GM18507 (cell line): ENCODE measurements at places on chromosomes 5 and 9.

DNA sequence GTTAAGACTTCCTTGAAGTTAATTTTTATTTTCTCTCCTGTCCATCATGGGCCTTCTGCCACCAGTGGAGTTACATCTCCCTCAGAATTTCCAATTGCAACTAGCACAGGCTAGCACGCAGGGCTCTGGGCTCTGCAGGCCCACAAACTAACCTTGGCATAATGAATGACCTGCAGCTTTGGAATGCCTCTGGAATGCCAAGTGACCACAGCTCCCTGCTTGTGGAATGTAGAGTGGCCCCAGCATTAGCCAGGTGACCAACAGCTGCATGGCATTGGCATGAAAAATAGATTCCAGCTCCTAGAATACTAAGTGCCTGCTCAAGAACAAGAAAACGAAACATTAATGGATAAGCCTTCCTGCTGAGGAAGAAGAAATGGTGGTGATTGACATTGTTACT, 726.1 kb downstream of the BRINP1 start:
- DNase-seq, result no peak

DNA sequence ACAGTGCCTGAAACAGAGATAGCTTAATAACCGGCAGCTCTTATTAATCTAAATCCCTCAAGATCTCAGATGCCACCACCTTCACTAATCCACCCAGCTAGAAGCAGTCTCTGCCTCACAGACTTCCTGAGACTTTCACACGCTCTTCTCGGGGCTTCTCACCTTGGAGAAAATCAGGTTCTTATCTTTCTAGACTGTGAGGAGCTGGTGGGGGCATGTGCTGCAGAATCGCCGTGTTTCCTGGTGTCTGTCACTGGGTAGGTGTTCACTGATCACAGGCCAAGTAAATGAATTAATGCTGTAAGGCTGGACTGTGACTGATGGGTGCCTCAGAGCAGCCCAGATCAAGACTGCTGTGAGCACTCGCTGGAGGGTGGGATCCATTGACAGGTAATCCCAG, 101.7 kb downstream of the PSD2 start:
- no peak for DNase-seq

DNA sequence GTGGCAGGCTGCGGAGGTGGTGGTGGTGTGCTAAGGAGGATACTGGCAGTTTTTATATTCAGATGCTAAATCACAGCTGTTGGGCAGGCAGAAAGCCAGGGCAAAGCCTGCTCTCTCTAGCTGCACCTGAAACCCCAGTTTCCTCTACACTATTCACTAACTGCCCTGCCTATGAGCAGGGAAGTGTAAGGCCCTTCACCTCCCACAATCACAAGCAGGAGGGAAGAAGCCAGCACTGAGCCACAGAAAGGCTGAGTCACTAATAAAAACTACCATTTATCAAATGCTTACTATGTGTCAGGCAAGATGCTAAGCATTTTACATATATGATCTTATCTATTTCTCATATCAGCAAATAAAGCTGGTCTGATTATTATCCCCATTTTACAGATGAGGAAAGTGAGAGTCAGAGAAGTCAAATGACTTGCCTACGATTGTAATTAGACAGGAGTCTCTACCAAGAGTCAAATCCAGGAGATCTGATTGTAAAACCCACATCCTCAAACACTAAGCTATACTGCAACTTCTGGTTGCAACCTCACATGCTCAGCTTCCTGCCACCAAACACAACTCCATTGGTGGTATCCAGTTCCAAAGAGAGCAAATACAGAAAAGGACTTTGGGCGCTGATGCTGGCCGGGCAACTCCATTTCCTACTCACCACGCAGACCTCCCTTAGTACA, 17.7 kb upstream of the IL6ST start:
- DNase-seq, result no peak

GRCh38 chr5:68444833-68445232, 229.3 kb downstream of the PIK3R1 start:
- DNase-seq, result no peak

DNA sequence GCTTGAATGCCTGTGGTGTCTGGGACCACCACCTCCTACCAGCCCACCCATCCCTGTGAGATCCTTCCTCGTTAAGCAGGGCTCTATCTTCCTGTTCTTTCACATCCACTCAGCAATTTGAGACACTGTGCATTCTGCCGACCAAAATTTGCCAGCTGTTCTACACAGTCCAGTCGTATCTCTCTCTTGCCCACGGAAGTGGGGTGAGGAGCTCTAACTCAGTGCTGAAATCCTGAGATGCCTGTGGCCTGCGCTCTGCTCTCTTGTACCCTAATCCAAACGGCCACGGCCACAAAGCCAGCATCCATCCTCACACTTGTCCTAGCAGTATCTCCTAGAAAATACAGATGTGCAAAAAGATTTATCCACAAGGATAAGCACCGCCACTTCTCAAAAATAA, 97.9 kb downstream of the MVB12B start:
- no peak for DNase-seq

GRCh38 chr9:92592537-92592936, 56.7 kb upstream of the ECM2 start:
- DNase-seq, result no peak

DNA sequence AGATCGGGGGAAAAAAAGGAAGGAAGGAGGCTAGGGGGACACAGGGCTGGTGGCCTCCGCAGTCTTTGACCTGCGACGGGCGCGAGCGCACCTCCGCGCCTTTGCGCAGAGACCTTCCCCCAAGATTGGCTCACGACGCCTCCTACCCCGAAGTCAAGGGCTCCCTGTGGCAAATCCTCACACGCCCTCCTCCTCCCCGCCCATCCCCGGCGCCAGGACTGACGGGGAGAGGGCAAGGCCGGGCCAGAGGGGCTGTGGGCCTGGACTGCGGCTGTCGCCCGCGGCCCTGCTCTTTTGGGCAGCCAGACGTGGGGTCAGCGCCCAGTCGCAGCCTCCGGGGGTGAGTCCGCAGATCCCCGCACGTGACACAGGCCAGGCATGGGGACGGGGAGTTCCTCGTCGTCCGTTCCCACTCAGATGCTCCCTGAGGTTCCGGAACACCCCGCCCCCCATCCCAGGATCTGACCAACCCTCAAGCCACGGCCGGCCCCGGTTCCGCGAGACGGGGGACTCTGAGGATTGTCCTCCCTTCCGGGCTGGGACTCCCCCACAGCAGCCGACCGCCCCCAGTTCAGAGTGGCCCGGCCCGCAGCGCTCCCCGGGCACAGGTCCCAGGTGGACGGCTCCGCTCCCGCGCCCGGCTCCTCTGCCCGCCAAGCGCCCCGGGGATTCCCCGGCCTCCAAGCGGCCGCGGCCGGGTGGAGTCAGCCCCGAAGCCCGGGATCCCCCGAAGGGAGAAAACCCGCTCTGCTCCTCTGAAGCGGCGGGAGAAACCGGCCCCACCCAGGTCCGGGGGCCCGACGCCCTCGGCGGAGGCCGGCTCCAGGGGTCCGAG, 543 bp upstream of the ANKRD33B start:
- DNase-seq, result no peak

DNA sequence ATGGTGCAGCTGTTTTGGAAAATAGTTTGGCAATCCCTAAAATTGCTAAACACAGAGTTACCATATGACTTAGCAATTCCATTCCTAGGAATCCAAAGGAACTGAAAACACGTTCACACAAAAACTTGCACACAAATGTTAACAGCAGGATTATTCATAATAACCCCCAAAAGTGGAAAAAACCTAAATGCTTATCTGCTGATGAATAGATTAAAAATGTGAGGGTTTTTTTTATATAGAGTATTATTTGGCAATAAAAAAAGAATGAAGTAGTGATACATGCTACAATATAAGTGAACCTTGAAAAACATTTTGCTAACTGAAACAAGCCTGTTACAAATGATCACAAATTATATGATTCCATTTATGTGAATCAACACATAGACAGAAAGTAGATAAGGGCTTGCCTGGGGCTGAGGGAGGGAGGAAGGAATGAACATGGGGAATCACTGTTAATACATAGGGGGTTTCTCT, 45.1 kb upstream of the TRIO start:
- no peak for DNase-seq

DNA sequence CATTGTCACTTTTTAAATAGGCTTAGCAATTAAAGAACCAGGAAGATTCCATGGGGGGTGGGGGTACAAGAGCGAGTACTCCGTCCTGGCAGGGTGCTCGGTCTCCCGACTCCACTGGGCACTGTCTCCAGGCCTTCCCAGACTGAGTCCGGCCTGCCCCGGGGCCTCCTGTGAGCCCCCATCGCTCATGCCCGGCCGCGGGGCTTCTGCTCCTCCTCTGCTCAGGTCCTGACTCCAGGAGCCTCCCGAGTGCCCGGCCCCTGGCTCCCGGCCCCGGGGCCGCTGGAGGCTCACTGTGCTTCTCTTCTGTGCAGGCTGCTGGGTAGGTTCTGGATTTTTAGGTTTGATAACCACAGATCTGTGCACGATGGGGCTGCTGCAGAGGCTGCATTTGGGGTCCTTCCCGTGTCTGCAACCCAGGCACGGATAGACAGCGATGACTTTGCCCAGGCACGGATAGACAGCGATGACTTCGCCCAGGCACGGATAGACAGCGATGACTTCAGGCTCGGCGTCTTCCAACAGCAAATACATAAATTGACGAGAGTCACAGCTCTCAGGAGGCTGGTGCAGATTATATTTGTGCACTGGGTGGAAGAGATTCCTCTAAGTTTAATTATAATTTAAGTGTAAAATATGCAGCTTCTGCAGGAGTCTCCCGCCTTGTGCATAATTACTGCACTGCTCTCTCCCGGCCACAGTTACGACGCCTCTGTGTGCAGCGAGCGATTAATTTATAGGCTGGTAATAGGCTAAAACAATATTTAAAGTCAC, 74.8 kb upstream of the RXRA start:
- DNase-seq, result no peak

GRCh38 chr5:43165323-43165722, 26.7 kb upstream of the NIM1K start:
- DNase-seq, result no peak

- no peak for DNase-seq
Observed at GRCh38 chr9:77211561-77211960, 34.2 kb downstream of the VPS13A start.

DNA sequence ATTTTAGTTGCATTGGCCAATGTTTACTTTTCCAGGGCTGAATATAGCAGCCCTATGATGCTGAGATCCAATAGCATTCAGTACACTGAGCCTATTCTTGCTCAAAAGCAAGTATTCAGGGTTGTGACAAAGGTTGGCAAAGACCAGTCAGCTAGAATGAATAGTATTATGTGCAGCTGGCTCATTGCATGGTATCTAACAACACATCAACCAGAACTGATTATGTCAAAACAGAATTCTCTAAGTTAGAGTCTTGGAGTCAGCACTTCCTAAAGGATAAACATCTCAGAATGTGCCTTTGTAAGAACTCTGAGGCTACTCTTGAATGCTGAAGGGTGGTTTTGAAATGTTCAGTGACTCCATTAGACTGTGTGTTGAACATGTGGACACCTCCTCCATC, 774.5 kb upstream of the RGMB start:
- DNase-seq, result no peak

DNA sequence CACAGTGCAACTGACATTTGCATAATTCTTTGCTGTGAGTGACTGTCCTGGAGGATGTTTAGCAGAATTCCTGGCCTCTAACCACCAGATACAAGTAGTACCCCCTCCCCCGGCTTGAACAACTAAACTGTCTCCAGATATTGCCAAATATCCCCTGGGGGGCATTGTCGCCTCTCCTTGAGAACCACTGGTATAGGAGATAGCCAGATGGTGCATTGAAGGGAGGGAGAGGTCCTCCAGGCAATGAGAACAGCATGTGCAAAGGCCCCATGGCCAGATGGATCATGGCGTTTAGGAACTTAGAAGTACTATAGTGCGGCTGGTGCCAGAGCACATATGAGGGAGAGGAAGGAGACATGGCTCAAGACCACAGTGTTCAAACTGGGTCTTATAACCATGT, 18.9 kb upstream of the ORM1 start:
- no peak for DNase-seq

GRCh38 chr5:96741891-96742309, 65.8 kb downstream of the ERAP1 start:
- no peak for DNase-seq

DNA sequence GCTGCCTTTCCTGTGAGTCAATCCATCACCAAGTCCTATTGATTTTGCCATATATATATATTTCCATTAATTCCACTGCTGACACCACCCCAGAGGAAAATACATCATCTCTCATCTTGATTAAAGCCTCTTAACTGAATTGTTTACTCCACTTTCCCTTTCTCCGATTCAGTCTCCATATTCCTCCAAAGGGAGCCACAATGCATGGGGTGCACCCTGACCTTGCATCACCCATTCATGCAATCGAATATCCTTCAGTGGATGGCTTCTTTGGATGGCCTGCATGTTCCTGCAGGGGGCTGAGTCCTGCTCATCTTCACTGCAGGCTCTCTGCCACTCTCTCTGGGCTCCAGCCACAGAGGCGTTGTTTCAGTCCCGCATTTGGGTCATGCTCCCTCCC, 231.0 kb downstream of the SNX18 start:
- no peak for DNase-seq

GRCh38 chr5:18024542-18024941, 390.3 kb downstream of the TAF11L14 start:
- DNase-seq, result no peak

GRCh38 chr9:5095795-5096194, 89.6 kb downstream of the INSL6 start:
- no peak for DNase-seq

DNA sequence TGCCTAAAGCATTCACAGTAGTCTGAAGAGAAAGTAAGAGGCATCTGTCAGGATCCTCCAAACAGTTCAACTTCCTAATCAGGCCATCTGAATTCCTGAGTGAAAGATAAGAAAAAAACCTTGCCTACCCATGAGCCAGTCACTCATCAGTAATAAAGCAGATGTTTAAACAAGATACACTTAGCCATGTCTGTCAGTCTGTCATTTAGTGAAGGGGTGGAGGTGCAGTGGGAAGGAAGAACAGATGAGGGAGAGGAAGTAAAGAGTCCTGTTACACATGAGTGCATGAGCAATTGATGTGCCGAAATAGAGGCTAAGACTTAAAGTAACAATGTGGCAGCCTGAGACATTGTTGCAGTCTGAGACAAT, 29.9 kb upstream of the DMRTA1 start:
- DNase-seq, result no peak

- no peak for DNase-seq
Observed at GRCh38 chr9:84305497-84306131, 34.9 kb downstream of the SLC28A3 start.

DNA sequence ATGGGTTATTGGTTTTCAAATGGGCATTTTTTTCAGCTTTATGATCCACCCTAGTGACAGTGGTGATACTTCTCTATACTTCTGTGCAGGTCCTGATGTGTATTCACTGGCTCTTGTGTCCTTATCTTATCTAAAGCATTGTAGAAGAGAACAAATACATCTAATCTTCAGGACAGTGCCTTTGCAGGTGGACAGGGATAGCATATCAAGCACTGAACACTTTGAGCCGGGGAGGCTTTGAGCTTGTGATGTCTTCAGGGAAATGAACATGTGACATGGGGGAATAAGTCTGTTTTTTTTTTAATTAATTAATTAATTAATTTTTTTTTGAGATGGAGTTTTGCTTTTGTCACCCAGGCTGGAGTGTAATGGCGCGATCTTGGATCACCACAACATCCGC, 115.5 kb upstream of the KLF4 start:
- DNase-seq, result no peak

- DNase-seq, result no peak
Observed at GRCh38 chr9:135376511-135377265, 102.9 kb upstream of the PPP1R26 start.
